ENCODE measurements at places on chromosomes 7 and 10.
A peak's percentile ranks its signal among the peaks of the same experiment; 100 is the strongest.

- peak; percentile 48 for DNase-seq
Observed at GRCh38 chr10:21496343-21497176, 28.9 kb downstream of the SKIDA1 start.

- DNase-seq, result no peak
Observed at GRCh38 chr10:7547206-7547605, 119.6 kb downstream of the ITIH5 start.

- peak; percentile 63 for DNase-seq
Observed at GRCh38 chr10:4807761-4808507, 18.1 kb upstream of the AKR1E2 start.

GRCh38 chr7:130426564-130426963, 14.3 kb downstream of the CEP41 start:
- DNase-seq, result no peak

DNA sequence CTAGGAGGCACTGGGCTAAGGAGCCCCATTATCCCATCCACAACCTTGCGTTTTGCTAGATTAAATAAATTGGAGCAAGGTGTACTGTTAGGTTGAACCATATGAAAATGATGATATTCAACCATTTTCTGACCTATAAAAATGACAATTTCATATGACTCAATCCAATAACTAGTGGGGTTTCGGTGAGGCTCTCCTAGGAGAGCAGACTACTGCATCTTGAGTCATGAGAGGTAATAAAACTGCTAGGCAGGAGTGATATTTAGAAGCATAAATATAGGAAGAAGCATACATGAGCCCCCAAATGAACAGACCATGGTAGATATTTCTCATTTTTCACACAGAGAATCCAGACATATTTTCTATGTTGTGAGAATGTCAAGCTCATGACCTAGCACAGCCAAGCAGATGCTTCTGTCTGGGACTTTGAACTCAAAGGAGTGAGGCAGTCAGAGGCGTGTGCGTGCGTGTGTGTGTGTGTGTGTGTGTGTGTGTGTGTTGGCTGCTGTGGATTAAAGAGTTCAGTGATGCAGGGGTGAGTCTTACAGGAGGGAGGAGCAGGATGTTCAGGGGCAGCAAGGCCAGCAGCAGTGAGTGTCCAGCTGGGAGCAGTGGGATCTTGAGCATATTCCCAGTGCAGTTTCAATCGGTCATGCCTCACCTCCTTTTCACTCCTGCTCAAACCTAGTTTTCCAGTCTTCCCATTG, 17.8 kb upstream of the WDR11 start:
- no peak for DNase-seq

DNA sequence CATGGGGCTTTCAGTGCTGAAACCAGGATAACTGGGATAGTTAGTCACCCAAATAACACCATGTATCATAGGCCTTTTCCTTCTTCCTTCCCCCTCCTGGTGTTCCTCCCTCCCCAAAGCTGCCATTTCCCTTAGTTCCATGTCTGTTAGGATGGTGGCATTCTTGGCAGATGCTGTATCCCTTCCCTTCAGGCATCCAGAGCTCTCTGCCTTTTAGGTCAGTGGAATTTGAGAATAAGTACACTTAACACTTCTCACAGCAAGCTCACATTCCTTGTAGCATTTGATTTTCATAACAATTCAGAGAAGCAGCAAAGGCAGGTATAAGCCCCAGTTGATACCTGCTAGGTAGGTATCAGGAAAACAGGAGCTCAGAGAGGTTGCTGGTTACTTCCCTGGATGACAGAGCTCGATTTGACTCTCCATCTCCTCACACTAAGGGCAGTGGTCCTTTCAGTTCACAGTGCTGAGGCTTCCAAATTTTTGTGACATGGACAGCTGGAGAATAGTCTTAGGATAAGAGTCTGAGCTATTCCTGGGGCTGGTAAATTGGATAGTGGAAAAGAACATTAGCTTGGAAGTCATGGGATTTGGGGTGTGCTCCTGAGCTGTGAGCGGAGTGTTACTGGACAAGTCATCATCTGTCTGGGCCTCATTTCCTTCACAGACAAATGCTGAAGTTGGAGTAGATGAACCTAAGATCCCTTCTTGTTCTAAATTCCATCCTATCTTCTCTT, 108.7 kb upstream of the RHOBTB1 start:
- DNase-seq, result no peak

- no peak for DNase-seq
Observed at GRCh38 chr10:48414778-48415177, 108.3 kb downstream of the MAPK8 start.

DNA sequence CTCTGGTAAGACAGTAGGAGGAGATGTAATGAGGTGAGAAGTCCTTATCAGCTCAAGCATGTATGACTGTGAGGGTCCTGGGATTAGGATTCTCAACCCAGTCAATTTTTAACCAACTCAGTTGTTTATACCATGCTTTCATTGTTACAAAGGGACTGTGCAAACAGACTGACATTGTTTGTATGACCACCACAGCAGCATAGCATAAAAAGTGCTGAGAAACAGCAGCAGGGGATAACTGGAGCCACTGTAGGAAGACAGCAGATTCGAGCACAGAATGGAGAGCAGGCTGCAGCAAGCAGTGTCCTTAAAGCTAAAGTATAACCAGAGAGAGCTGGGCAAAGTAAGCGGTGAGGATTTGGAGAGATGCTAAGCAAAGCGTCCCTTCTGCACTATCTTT, 829.5 kb downstream of the REEP3 start:
- DNase-seq, result no peak

- no peak for DNase-seq
Observed at GRCh38 chr10:75375838-75376237, 25.7 kb downstream of the ZNF503 start.

DNA sequence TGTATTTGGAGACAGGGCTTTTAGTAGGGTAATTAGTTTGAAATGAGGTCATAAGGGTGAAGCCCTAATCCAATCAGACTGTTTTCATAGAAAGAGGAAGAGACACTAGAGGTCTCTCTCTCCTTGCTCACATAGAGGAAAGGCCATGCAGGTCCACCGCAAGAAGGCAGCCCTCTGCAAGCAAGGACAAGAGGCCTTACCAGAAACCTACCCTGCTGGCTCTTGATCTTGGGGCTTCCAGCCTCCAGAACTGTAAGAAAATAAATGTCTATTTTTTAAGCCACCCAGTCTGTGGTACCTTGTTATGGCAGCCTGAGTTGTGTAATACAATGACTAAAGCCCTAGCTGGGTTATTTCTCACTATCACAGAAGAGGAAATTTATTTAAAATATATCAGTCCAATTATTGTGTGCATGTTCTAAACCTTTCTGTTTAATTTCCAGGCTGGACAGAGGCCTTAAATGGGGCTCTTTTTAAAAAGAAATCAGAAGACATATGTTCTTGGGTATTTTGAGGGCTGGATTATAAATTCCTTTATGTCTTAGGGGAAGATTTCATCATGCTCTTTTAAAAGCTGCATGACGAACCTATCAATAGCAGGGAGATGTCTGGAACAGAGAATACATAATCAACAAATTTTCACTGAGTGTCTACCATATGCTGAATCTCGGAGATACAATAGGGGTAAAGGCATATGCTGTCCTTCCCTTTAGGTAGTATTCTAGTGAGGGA, 12.9 kb upstream of the TMEM26 start:
- DNase-seq, result no peak

GRCh38 chr7:17347401-17347800, 48.9 kb downstream of the AHR start:
- DNase-seq, result no peak

- no peak for DNase-seq
Observed at GRCh38 chr10:1829712-1830111, 92.4 kb upstream of the ADARB2 start.

GRCh38 chr7:22241805-22242390, 115.1 kb downstream of the RAPGEF5 start:
- no peak for DNase-seq

GRCh38 chr7:55308186-55308929, 56.8 kb upstream of the LANCL2 start:
- peak; percentile 69 for DNase-seq

GRCh38 chr7:12731214-12731656, 43.8 kb downstream of the ARL4A start:
- no peak for DNase-seq

DNA sequence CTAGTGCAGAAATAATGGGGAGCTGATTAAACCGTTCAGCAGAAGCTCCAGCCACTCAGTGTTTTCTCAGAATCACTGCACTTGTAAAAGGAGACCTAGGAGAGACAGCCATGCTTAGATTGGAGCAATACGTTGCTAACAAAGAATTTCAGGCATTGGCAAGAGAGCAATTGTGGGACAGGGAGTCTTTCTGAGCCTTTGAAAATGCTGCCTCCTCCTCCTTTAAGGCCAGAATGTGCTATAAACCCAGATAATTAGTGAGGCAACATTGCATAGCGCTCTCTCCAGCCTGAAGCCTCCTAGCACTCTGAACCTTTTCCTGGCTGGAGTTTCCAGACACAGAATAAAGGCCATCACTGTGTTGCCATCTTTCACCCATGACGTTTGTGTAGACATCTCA, 18.5 kb upstream of the PTPRN2 start:
- DNase-seq, result no peak

DNA sequence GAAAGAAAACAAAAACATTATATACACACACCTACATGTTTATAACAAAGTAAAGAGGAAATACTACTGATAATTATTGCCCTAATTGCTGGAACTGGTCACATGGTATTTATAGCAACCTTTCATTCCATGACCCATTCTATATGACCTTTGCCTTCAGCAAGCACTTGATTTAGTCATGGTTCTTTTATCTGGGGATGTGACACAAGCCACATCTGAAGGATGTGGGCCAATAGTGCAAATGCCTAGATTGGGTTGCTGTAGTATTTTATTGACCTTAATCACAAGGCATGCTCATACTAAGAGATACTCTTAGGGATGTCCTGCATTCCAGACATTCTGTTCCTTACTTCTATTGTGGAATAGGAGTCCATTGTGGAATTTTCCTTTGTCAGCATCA, 723.5 kb upstream of the POM121L12 start:
- DNase-seq, result no peak

GRCh38 chr10:870564-871166, 60.8 kb downstream of the LARP4B start:
- no peak for DNase-seq

GRCh38 chr7:119959811-119960210, 313.2 kb upstream of the KCND2 start:
- DNase-seq, result no peak

GRCh38 chr7:68334216-68334615, 1264.1 kb upstream of the AUTS2 start:
- no peak for DNase-seq

GRCh38 chr10:33735464-33735923, 401.0 kb upstream of the NRP1 start:
- no peak for DNase-seq

DNA sequence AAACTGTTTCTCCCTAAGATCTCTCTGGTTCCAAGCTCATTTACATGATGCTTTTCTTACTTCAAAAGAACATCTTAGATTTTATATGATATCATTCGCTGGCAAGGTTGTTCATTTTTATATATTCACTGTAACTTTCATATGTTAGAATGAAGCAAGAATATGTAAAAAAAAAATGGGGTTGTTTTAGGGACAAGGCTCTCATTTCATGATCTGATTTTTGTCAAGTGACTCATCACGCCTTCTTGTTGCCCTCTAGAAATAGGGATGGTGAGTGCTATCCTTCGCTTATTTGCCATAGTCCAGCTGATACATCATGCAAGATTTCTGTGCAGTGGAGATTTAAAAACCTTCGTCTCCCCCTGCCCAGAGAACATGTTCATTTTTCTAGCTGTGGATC, 14.0 kb upstream of the CELF2 start:
- no peak for DNase-seq

- DNase-seq, result no peak
Observed at GRCh38 chr10:33126742-33127141, 168.7 kb upstream of the ITGB1 start.

DNA sequence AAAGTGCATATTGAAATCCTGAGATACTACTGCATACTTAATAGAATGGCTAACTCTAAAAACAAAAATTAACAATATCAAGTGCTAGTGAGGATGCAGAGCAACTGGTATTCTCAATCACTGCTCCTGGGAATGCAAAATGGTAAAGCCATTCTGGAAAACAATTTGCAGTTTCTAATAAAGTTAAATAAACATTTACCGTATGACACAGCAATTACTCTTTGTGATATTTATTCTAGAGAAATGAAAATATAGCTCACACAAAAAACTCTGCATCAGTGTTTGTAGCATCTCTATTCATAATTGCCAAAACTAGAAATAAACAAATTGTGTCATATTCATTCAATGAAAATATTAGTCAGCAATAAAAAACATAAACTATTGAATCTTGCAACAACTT, 255.0 kb upstream of the DKK1 start:
- DNase-seq, result no peak

GRCh38 chr10:22029445-22030236, 26.1 kb upstream of the DNAJC1 start:
- no peak for DNase-seq

DNA sequence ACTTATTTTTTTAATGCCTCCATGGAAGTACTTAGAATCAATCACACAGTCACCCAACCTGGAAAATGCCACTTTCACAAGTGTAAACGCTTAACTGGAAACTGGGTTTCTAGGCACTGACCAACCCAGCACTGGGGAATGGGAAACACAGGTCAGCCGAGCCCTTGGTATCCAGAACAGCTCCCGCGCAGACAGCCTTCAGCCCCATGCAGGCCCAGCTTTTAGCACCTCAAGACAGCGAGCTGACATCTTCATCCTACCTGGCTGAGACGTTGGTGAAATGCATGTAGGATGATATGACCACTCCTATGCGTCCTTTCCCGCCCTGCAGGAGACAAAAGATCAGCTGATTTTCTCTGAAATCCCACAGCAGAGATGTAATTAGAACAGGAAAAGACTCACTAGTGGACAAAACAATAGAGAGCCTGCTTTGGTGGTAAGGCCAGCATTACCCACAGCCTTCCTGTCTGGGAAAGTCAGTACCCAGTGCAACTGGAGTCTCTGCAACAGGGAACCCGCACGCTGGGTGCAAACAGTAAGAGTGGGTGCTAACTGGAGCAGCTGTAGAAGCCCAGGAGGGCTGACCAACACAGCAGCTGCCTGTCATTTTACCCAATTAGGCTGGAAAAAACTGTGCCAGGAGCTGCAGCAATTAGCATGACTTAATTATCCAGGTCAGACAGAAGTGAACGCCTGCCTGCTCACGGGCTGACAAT, 153.7 kb downstream of the TNS3 start:
- no peak for DNase-seq

DNA sequence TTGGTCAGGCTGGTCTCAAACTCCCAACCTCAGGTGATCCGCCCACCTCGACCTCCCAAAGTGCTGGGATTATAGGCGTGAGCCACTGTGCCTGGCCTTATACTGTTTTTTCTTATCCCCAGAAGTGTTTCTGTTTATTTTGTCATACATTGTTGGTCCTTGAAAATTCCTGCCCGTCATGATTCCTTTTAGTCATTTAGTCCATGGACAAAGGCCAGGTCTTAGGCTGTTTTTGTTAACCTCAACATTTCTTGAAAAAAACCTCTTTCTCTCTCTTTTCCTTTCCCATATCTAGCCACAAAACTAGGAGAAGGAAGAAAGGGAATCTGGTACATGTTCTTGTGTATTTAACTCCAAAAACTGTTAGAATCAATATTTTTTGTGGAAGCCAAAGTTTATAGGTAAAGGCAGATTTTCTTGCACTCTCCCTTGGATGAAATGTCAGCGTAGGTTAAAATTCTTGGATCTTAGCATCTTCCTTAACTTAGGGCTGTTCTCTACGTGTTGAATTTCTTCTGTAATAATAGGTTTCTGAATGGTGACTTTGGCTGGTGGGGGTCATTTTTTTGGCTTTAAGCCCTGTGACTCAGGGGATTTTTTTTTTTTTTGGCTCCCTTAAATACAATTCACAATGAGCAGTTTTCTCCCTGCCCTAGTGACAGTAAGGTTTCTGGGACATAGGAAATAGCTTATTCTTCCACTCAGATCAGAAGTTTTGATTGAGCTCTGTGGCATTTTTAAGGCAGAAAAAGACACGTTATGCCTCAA, 500.8 kb downstream of the AUTS2 start:
- no peak for DNase-seq

All from HTR-8/SVneo (cell line).